ENCODE measurements at places on chromosomes 12 and 14. TPM values are rescaled to one million over a fixed set of nuclear protein-coding genes. Genes with fewer than 3 reads are reported as not detected.

The HOXC12 gene
- not detected for total RNA-seq

The SYNDIG1L gene
- 0.14 TPM for total RNA-seq

The PDE3A gene
- total RNA-seq, result not detected

The OLR1 gene
- total RNA-seq, result under 0.01 TPM

The MCRS1 gene
- 56.7 TPM for total RNA-seq
